ENCODE measurements at places on chromosomes 1 and 21.

DNA sequence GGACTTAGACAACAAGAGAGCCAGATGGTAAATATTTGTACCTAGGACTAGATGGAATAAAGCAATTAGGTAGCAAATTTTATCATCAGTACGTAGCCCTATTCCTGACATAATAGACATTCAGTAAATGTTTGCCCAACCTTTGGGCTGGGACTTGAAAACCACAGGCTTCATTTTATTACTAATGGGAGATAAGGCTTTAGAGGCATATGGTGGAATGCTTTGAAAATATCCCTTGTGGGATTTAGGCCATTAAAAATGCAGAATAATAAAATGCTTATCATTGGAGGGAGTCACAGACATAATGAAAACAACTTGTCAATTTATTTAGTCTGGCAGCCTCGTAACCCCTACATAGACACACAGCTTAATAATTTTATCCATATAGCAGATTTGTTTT lies 296.1 kb upstream of the SPAG17 start:
- no peak for DNase-seq

DNA sequence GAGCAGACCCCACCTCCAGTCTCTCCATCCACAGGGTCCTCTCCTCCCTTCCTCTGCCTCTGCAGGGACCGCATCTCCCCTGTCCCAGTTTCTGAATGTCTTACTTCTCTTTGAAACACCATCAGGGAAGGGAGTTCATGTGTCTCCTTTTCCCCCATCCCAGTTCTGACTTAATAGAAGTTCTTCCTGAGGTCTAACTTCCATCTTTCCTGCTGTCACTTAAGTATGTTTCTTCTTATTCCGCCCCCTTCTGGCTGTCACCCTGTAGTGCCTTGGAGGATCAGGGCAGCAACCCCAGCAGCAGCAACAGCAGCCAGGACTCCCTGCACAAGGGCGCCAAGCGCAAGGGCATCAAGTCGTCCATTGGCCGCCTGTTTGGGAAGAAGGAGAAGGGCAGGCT lies 29.3 kb downstream of the MYOG start:
- no peak for DNase-seq

DNA sequence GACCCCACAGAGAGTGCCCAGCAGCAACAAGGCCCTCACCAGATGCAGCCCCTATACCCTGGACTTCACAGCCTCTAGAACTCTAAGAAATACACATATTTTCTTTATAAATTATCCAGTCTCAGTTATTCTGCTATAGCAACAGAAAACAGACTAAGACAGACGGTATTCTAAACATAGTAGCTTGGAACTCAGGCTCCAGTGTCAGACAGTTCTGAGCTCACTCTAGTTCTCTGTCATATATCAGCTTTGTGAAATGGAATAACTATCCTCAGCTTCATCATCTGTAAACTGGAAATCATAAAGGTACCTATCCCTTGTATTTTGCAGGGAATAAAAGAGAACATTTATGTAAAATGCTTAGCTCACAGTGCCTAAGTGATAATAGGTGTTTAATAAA lies 127.4 kb downstream of the GLUL start:
- DNase-seq, result no peak

- DNase-seq, result no peak
Observed at GRCh38 chr21:42289926-42290325, 25.3 kb downstream of the TFF3 start.

DNA sequence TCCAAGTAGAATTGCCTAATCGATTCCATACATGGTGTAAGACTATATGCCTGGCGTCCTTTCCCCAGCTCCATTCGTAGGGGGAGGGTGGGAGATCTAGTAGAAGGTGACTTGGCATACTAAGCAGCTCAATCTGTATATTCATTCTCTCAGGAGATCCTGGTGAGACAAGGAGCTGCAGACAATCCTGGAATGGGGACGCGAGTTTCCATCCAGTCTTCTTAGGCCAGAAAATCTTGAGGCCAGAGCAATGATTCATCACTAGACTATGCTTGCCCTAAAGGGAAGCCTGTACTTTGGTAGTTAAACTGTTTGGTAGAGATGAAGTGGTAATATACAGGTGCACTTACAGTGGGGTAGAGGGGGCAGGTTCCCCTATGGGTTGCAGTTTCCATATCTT lies 468.7 kb downstream of the ADGRL2 start:
- no peak for DNase-seq

DNA sequence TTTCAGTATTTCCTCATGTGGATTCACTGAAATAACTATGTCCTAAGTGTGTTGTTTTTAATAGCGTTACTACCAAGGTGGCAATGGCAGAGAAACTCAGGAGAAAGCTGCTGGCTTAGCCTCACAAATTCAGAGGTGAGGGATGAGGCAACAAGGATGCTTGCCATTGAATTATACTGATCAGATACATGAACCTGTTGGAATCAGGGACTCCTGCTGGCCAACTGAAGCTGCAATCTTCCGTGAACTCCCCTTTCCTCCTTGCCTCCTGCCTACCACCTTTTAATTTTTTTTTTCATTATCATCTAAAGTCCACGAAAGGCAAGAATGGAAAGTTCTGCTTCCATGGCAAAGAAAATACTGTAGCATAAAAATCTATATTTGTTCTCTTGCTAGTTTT lies 254.7 kb downstream of the NFIA start:
- DNase-seq, result no peak

DNA sequence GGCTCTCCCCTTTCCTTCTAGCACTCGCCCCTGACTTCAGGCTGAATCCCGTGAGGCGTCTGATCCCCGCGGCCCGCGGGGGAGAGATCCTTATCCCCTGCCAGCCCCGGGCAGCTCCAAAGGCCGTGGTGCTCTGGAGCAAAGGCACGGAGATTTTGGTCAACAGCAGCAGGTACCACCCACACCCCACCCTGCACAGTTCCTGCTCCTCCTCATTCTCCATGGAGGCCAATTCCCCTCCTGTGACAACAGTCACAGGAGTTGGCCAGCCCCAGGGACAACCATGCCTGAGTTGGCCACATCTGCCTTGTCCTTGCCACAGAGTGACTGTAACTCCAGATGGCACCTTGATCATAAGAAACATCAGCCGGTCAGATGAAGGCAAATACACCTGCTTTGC lies 20.0 kb downstream of the TMEM81 start:
- DNase-seq, result no peak

GRCh38 chr1:232921381-232921780 lies 29.0 kb upstream of the NTPCR start:
- DNase-seq, result no peak

DNA sequence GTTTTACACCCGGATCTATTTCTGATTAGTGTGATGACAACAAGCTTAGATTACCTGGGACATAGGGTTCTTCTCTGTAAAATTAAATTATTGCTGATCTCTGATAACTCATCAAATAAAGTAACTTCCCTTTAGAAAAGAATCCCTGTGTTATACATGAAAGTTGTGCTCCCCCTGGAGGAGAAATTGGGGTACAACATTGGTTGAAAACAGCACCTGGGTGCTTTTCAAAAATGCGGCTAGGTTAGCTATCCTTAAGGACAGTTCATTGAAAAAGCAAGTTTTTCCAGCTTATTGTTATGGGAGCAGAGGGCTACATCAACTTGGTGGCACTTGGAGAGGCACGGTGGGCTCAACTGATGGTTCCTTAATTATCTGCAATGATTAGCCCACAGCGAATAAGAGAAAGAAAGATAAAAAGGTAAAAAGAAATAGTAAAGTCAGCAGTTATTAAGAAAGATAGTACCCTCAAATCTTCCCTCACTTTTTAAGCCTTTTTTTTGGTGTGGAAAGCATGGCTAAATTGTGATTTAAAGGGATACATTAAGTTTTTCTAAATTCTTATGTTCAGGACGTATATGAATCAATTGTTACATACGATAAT lies 97.8 kb downstream of the FMN2 start:
- DNase-seq, result peak; percentile 53

DNA sequence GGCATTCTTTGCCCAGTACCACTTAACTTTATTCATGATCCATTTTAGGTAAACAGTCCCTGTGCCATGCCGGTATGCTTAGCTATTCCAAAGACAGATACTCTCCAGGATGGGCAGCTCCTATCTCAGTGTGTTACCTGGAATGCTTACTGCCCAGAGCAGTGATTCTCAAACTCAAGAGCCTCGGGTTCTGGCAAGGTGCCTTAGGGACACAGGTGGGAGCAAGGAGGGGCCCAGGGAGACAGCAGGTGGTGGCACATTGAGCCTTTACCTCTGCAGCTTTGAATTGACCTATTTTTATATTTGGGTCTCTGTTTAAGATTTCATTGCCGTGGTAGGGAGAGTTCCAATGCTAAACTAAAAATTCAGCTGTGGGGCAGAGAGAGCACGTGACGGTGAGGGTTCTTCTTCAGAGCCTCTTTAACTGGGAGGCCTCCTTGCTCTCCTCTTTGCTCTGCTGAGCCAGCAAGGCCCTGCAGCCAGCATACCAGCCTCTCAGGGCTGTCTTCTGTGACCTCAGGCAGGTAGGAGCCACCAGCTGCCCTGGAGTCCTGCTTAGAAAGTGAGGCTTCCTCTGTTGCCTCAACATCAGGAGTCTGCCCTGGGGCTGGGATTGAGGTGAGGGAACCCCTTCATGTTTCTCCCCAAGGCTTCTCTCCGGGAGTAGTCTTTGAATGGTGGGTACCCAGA lies 20.2 kb downstream of the PHGDH start:
- DNase-seq, result no peak

GRCh38 chr1:3742439-3743298 lies 9.6 kb upstream of the CCDC27 start:
- no peak for DNase-seq
